ENCODE measurements at places on chromosomes 6 and 20.

DNA sequence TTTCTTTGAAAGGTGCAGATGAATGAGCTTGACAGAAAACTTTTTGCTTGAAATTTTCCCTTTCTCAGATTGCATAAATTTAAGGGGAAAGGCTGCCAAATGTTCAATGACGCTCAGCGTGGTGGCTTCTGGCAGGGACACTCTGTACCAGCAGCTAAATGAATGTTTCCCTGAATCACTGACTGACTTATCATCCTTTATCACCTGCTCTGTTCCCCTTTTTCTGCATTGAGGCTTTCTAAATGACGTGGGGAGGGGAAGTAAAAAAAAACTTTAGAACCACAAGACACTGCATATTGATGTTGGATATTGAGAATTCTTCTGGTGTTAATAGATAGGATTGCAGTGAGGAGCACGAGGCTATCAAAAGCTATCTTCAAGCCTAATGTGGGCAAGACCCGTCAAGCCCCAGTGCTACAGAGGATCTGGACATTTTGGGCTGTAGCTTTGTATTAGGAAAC is 46.9 kb upstream of the ENPP5 start:
- DNase-seq, result no peak

DNA sequence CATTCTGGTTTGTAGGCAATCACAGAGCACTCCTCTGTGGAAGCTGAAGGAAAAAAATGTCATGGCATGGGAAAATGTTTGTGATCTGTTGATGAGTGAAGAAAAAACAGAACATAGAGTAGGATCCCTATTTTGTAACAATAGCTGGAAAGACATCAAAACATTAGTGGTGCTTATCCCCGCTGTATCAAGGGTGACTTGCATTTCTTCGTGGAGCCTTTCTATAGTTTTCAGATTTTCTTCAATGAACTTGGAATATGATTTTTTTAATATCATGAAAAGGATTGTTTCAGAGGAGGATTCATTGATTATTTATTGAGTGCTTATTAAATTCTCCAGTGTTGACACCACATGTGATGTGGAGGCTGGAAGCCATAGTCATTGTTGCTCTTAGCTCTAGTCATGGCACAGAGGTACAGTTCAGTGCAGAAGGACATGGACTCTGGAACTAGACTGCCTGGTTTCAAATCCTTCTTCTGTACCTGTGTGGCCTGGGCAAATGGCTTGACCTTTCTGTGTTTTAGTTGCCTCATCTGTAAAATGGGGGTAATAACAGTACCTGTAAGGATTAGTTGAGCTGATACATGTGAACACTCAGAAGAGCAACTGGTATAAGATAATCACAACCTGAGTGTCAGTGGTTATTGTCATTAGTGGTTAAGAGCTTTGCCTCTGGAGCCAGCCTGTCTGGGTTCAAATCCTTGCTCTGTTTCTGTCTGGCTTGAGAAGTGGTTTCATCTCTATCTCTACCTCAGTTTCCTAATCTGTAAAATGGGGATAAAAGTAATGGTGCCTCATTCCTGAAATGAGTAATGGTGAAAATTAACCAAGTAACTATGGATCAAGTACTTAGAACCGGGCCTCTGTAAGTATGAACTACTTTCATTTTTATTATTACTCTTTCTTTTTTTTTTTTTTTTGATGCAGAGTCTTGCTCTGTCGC is 14.7 kb upstream of the CDKN1A start:
- DNase-seq, result no peak

DNA sequence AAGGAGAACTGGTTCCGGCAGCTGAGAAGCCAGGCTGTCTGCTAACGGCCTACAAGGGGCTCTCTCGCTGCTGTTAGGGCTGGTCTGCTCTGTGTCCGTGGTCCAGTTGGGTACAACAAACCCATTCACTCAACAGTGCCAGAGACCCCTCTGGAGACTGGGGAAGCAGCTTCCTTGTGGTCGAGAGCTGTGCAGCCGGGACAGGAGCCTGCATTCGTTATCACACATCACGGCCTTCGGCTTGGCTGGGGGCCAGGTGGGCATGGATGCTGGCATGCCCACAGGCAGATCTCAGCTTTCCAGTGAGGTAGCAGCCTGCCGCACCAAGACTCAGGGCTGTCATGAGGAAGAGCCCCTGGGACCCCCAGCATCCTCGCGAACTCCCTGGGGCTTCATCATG is 124.7 kb downstream of the PREX1 start:
- no peak for DNase-seq

DNA sequence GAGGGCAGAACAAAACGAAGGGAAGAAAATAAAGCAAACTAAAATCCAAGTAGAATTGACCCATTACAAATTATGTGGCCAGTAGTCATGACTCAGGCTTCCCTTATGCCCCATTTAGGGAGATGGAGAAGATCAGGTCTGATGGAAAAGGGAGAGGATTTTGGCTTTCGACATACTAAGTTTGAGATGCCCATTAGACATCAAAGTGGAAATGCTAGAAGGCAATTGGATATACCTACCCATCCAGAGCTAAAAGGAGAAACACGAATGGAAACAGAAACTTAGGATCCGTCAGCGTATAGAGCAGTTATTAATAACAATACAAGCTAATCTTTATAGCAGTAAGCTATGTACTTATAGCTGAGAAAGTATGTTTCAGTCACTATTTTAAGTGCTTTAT is 4.8 kb downstream of the TRPC4AP start:
- DNase-seq, result no peak

DNA sequence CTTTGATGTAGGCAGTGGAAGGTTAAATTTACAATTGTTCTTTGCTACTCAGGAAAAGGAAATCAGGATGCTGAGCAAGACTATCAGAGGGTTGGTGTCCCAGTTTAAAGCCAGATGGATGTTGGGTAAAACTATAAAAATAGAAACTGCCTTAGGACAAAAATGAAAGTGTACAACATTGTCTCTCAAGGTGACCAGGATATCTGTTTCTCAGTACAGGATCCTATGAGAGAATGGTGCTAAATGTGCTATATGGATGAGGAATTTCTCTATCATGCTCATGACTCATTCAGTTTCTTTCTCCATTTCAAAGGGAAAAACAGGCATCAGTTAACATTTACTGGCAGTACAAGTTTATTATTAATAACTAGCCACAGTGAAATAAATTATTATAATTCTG is 534.2 kb upstream of the GJE1 start:
- DNase-seq, result peak; percentile 33
